ENCODE measurements at places on chromosomes 1 and 21.

- no peak for DNase-seq
Observed at GRCh38 chr21:18801468-18801867, 397.9 kb upstream of the TMPRSS15 start.

DNA sequence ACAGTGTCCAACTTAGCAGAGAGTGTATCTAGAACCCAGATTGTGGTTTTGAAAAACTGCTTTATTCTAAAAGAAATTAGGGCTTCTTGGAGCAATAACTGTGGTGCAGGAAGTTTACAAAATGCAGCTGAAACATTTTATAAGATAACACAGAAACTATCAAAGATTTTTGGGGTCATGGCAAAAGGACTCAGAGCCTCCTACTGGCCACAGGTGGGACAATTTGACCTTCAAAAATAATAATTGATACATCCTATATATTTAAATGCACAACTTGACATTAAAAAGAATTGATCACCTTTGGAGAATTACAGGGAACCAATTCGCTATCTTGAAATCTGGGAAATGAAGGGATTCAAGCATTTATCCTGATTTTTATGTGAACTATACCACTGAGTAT lies 235.2 kb downstream of the RPS6KC1 start:
- no peak for DNase-seq

GRCh38 chr1:4668743-4669700 lies 14.6 kb downstream of the AJAP1 start:
- DNase-seq: no peak

- no peak for DNase-seq
Observed at GRCh38 chr1:87684713-87685205, 356.1 kb downstream of the LMO4 start.

DNA sequence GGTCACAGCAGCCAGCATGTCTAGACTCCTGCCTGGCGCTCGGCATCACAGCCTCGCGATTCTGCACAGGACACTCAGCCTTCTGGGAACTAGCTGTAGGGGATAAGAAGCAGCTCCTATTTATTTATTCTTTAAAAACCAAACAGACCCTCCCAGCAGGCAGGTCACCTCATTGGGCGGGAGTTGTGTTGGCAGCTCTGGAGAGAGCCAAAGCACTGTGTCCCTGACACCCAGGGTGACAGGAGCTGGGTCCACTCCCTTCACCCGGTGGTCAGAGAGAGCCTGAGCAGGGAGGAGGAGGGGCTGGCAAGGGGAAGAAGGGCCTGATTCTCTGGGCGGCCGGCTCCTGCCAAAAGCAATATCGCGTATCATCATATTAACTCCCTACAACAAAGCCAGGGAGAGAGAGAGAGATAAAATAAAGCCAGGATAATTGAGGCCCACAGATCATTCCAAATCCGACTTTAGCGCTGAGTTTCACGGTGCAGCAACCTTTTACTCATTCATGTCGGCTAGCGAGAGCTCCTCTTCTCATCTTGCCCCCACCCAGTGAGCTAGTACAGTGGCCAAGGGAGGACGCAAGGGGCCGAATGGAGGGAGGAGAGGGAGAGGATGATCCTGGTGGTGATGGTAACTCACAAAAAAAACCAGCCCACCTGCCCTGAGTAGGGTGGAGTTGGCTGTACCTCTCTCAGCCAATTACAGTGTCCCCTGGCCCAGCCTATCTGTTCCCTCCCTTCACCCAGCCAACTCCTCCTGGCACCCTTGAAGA lies 79.8 kb upstream of the IFFO2 start:
- no peak for DNase-seq

- no peak for DNase-seq
Observed at GRCh38 chr1:65250826-65251225, 58.5 kb upstream of the DNAJC6 start.

GRCh38 chr1:81690676-81691453 lies 109.9 kb upstream of the ADGRL2 start:
- no peak for DNase-seq

- DNase-seq: peak; percentile 82
Observed at GRCh38 chr1:115063228-115063901, 25.9 kb downstream of the TSPAN2 start.

- DNase-seq: peak; percentile 40
Observed at GRCh38 chr1:53681977-53682685, 56.8 kb downstream of the GLIS1 start.

DNA sequence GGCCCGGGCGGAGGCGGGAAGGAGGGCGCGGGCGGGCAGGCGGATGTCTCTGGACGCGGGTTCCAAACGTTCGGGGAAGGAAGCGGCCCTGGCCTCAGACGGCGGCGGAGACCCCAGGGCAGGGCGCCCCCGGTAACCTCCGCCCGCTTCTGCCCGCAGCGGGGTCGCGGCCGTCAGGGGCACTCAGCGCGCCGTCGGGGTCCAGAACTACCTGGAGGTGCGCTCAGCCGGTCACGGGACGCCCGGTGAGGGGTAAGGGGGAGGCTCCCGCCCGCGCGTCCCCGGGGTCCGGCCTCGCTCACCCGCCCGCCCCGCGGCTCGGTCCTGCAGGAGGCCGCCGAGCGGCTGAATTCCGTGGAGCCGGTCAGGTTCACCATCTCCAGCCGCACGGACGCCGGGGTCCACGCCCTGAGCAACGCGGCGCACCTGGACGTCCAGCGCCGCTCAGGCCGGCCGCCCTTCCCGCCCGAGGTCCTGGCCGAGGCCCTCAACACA lies 406 bp downstream of the PUSL1 start:
- no peak for DNase-seq

DNA sequence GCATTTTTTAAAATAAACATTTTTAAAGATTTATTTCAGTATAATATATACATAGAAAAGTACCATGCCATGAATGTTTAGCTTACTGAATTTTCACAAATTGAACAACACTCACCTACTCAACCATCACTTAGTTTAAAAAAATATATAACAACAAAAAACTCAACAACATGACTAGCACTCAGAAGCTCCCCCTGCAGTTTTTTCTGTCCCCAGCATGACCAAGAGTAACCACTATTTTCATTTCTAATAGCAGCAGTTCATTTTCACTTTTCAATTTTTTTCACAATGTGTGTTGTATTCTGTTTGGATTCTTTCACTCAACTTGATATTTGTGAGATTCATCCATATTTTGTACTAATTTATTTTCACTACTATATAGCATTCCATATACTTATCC lies 162.3 kb upstream of the POGK start:
- no peak for DNase-seq

GRCh38 chr1:64514197-64514765 lies 44.4 kb downstream of the CACHD1 start:
- no peak for DNase-seq

- DNase-seq: no peak
Observed at GRCh38 chr1:115237507-115237906, 100.5 kb downstream of the NGF start.

- no peak for DNase-seq
Observed at GRCh38 chr1:43388613-43389012, 987 bp downstream of the MED8 start.

DNA sequence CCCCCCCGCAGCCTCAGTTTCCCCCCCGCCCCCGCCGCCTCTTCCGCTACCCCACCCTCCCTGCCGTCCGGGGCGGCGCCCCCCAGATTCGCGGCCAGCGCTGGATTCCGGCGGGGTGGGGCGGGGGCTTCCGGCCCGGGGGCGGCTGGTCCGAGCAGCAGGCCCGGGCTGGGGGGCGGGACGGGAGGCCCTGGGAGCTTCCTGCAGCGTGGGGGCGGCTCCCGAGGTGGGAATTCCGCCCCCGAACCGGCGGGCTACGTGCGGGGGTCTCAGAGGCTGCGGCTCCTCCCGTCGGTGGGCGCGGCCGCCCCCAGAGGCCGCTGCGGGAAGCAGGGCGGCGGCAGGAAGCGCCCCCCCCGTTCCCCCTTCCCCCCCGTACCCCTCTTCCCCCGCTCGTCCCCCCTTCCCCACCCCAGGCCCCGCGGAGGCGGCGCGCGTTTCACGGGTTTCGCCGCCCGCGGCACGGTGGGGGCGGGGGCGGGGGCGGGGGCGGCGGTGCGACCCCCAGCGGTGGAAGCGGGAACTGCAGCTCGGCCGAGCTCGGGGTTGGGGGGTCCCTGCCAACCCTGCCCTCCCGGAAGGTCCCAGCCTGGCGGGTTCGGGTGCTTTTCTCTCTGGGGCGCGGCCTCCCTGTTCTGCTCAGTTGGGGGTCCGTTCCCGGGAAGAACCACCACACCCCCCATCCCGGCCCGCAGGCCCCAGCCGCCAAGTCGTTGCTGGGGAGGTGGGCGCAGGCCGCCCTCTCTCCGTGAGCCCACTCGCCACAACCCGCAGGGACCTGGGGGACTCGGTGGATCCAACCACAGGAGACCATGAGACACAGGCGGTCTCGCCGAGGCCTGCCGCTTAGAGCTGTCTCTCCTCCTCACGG lies 76.3 kb downstream of the MORN1 start:
- peak; percentile 76 for DNase-seq

GRCh38 chr1:101546885-101547284 lies 310.1 kb downstream of the S1PR1 start:
- no peak for DNase-seq

GRCh38 chr1:159791031-159791430 lies 10.3 kb downstream of the DUSP23 start:
- no peak for DNase-seq

DNA sequence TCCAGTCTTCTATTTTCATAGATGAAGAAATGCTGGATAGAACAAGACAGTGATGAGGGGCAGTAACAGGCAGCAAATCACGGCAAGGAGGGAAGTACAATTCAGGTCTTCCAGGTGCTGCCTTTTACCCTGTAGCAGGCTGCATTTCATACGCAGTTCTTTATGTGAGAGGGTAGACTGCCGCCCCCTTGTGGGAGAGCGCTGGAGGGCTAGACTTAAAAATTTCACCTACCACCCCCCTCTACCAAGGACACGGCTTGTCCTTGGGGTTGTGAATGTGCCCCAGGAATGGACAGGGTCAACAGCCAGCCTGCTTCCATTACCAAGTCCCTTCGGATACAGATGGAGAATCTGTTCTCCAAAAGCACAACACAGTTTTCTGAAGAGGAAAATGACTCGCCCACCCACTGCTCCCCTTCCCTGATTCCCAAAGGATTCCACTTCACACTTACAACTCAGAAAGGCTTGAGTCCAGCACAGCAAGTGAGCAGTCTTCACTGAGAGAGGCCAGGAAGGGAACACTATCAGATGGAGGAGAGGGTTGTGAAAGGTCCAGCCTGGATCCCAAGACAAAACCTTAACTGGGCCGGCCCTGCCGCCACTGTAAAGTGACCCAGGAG lies 7.4 kb downstream of the WDR77 start:
- peak; percentile 70 for DNase-seq
